Endothelial cell of coronary artery (primary cell): ENCODE measurements at places on chromosomes 3 and 15. TPM values are rescaled to one million over a fixed set of nuclear protein-coding genes. Genes with fewer than 3 reads are reported as not detected.

LMAN1L gene
- total RNA-seq = not detected in 2 replicates

GOLGA8H gene
- total RNA-seq = 0.90 and 1.1 TPM in 2 replicates

BTLA gene
- total RNA-seq = not detected in 2 replicates

SLC38A3 gene
- 0.09 TPM in 1 of 2 replicates, not detected in the other for total RNA-seq

SH2D7 gene
- total RNA-seq = not detected in 2 replicates

SEMA7A gene
- 1.9 and 2.0 TPM in 2 replicates for total RNA-seq

LIPH gene
- under 0.01 and 2.5 TPM in 2 replicates for total RNA-seq

DCBLD2 gene
- total RNA-seq = 98.2 and 145 TPM in 2 replicates
